ENCODE measurements at places on chromosomes 2 and 18. TPM values are rescaled to one million over a fixed set of nuclear protein-coding genes. Genes with fewer than 3 reads are reported as not detected.

NBAS gene
- total RNA-seq = 74.3 TPM

ROCK2 gene
- 45.0 TPM for total RNA-seq

CYS1 gene
- 151 TPM for total RNA-seq

NOL4 gene
- total RNA-seq = 2.7 TPM

PRSS56 gene
- 0.18 TPM for total RNA-seq

TUBB8B gene
- total RNA-seq = not detected

TCF4 gene
- 221 TPM for total RNA-seq

RNPEPL1 gene
- total RNA-seq = 22.2 TPM

APOB gene
- total RNA-seq = 0.82 TPM

CTAGE1 gene
- not detected for total RNA-seq

ADAM17 gene
- 30.8 TPM for total RNA-seq

Measured in metanephros (tissue), 2 donors.